ENCODE measurements at places on chromosomes 6 and 20.

DNA sequence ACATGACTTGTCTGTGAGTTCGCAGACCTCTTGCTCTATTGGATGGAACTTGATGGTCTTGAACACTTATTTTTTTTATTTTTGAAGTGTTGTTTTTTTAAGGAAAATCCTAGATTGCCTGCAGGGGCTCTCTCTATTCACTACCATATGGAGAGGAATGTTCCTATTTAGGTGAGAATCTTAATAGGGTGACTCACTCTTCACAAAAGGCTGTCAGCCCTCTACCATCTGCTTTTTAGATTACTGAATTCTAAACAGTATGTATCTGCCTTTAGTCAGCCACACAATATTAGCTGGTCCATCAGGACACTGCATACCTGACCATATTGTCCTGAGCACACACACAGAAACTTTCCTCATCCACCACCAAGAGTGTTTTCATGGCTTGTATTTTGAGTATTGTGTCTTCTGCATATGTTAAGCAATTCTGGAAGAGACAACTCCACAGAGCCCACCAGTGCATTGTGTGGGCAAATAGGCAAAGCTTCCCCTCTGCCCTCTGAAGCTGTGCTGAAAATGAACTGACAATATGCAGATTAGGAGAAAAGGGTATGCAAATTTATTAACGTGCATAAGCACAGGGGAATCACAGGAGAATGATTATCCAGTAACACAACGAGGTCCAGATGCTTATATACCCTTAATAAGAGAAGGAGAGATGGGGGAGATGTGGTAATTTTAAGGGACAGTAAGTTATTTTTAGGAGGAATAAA is 6.6 kb upstream of the BTBD9 start:
- DNase-seq, result no peak

DNA sequence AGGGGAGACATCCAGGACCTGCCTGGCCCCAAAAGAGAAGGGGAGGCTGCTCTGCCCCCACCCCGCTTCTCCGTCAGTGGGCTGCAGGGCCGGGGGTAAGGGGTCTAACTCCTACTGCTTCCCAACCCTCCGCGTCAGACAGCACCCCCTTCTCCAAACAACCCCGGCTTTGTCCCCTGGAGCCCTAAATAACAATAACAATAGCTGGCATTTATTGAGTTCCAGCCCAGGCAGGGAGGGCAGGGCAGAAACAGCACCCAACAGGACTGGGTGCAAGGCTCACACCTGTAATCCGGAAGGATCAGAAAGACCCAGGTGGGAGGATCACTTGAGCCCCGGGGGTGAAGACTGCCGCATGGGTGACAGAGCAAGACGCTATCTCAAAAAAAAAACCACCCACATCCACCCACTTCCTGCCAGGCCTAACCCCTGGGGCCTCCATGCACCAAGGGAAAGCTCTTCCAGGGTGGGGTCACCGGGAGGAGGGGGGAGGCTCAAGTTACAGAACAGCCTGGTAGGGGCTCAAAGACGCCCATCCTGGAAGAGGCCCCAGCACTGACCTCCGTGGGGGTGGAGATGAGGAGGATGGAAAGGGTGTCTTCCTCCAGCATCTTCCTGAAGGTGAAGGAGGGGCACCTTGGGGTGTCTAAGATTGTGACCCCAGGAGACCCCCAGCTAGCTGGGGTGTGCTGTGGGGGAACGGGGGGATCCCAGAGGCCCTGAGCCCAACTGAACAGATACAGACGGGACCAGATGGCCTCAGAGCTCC is 1.3 kb upstream of the FNDC11 start:
- no peak for DNase-seq

DNA sequence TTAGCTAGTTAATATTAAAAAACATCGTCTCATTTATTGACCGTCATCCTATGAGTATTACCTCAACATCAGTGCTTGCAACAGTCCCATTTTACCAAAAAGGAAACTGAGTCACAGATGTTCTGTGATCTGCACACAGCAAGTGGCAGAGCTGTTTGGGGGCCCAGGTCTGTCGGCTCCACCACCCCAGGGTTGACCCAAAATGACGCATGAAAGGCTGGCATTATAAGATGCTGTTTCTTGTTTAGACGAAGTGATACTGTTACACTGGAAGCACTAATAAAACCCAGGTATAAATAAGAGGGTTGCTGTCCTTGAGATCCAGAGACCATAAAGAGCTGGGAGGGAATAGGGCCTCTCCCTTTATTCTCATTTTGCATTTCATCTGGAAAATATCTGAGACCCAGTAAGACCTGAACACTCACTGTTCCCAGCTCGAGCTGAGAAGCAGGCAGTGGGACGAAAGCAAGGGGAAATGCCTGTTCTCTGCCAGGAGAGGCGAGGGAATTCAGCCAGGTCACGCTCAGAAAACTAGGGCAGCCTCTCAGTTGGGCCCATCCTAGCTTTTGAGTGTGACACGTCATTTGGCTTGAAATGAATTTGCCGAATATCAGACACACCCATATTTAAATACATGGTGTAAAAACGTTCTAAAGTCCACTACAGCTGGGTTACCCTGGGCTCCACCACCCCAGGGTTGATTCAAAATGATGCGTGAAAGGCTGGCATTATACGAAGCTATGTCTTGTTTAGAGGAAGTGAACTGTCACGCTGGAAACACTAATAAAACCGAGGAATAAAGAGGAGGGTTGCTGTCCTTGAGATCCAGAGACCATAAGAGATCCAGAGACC is 1.4 kb upstream of the MICAL1 start:
- DNase-seq, result no peak

DNA sequence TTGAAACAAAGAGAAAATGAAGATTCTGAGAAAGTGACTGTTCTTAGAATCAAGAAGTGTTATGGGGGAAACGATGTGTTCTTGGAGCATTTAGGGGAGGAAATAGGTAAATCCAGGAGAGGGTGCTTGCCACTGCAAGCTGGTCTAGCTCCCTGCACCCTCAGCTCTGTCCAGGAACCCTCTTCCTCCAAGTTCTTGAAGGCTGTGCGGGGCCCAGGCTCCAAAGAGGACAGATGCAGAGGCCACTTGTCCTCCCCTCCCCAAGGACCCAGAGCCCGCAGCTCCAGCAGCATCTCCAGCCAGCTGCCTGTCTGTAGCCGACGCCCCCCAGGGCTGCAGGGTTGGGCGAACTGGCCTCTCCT is 87.9 kb downstream of the CDC5L start:
- DNase-seq, result no peak

- DNase-seq, result no peak
Observed at GRCh38 chr20:58471193-58472164, 43.7 kb downstream of the APCDD1L start.

DNA sequence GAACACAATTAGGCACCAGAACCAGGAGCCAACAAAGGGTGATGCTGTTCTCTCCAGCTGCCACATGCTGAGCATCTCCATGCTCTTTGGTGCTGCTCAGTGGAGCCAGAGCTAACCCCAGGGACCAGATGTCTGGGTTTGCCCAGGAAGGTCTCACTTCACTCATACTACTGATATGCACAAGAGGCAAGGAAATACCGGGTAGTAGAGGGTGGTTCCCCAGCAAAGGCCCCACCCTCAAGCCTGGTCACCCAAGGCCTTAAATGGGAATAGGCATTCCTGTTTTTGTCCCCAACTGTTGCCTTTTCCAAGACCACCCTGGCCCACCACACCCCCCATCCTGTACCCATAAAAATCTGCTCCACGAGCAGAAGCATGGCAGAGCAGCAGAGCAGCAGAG is 204.5 kb upstream of the TAB2 start:
- DNase-seq, result no peak

- DNase-seq, result peak; percentile 52
Observed at GRCh38 chr20:20363799-20364592, 3.9 kb upstream of the INSM1 start.

DNA sequence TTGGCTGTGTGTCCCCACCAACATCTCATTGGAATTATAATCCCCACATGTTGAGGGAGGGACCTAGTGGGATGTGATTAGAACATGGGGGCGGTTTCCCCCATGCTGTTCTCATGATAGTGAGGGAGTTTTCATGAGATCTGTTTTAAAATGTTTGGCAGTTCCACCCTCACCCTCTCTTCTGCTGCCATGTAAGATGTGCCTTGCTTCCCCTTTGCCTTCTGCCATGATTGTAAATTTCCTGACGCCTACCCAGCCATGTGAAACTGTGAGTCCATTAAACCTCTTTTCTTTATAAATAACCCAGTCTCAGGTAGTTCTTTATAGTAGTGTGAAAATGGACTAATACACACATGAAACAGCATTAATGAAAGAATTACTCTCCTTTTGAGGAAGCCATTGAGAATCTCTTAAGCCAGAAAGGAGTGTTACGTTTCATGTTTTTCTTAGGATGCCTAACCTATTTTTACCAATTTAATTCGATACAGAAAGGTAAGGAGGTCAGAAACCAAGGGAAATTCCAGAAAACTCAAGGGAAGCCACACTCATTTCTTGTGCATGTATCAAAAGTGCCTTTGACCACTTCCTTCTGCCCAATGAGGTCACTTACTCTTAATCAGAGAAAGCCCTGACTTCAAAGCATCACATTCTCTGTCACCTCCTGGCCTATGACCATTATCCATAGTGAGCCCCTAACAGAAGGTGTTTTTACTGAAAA is 24.7 kb upstream of the HINT3 start:
- no peak for DNase-seq

DNA sequence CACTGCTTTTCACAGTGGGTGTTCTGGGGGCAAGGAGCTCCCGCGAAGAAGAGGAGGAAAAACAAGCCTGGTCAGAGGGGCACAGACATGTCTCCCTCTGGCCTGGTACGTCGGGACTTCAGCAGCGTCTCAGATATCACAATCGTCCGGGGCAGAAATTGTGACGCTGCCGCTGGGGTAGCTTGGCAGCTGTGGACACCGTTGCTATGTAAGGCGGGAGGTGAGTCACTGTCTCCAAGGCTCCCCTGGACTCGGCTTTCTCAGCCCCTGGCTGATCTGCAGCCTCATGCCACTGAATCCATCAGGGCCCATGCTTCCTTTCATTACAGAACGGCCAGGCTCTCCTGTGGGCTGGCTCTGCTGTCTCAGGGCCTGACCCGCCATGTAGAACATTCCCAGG is 98.7 kb downstream of the SULF2 start:
- DNase-seq, result no peak

- no peak for DNase-seq
Observed at GRCh38 chr6:132736239-132736638, 21.5 kb downstream of the VNN2 start.

GRCh38 chr20:25308671-25309394 is 60.9 kb downstream of the PYGB start:
- DNase-seq, result no peak

GRCh38 chr20:4813076-4813862 is 91.6 kb downstream of the PRND start:
- DNase-seq, result peak; percentile 55

Data from activated T-cell treated with anti-CD3 and anti-CD28 coated beads, Interleukin-2, amount 50 U/mL, for 48 hours (primary cell).